ENCODE measurements at places on chromosomes 5 and 9. TPM values are rescaled to one million over a fixed set of nuclear protein-coding genes. Genes with fewer than 3 reads are reported as not detected.

- DNase-seq, result no peak
Observed at GRCh38 chr5:116559673-116560164, 14.9 kb downstream of the SEMA6A start.

DNA sequence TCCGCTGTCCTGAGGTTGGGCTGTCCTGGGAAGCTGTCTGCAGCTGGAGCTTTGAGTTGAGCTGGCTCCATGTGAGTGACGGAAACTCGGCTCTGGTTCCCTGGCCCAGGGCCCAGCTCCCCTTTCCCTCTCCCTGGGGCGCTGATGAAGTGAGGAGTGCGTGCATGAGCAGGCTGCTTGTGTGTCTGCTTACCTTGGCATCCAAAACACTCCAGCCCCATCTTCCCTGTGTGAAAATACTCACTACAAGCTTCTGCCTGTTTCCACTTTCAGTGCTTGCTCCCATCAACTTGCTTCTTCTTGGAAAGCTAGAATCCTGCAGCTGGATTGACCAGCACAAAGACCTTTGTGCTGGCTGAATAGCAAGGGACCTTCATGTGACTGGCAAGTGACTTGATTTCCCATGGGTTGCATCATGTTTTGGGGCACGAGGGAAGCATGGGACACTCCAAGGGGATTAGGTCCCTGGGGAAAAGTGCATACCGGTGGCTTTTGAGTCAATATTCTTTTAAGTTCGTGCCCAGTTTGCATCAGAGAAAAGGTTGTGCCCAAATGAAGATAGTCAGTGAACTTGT lies 198.1 kb downstream of the GADD45G start:
- no peak for DNase-seq

PCDHGB1 gene
- total RNA-seq, result 0.62 TPM

- no peak for DNase-seq
Observed at GRCh38 chr5:68834491-68834981, 259.3 kb upstream of the SLC30A5 start.

DNA sequence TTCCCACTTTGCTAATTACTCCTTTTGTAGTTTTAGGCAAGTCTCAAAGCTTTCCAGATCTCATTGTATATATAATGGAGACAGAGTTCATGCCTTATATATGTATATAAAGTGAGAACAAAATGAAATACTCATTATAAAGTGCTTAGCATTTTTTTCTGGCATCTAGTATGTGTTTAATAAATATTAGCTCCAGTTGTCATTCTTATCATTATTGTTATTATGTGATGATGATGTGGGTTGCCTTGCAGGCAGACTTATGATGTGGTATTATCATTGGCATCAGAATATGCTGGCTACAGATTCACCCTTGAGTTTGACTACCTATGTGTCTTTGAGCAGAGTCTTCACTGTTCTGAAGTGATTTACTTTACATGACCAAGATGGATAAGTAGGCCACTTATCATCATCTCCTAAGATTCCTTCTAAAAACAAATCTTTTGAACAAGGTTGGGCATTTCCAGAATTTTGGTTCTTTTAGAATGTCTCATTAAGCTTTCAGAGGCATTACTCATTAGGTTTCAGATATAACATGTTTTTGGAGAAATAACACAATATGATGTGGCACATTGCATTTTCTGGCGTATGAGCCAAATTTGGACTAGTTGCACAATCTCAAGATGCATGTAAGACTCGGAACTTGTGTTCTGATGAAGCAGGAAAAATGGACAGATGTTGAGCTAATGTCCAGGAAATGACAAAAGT lies 145.6 kb upstream of the TNC start:
- no peak for DNase-seq

RETREG1 gene
- not detected for total RNA-seq

FST gene
- total RNA-seq, result 13.4 TPM

- no peak for DNase-seq
Observed at GRCh38 chr5:125357660-125358059, 611.2 kb upstream of the ZNF608 start.

NEUROG1 gene
- not detected for total RNA-seq

DNA sequence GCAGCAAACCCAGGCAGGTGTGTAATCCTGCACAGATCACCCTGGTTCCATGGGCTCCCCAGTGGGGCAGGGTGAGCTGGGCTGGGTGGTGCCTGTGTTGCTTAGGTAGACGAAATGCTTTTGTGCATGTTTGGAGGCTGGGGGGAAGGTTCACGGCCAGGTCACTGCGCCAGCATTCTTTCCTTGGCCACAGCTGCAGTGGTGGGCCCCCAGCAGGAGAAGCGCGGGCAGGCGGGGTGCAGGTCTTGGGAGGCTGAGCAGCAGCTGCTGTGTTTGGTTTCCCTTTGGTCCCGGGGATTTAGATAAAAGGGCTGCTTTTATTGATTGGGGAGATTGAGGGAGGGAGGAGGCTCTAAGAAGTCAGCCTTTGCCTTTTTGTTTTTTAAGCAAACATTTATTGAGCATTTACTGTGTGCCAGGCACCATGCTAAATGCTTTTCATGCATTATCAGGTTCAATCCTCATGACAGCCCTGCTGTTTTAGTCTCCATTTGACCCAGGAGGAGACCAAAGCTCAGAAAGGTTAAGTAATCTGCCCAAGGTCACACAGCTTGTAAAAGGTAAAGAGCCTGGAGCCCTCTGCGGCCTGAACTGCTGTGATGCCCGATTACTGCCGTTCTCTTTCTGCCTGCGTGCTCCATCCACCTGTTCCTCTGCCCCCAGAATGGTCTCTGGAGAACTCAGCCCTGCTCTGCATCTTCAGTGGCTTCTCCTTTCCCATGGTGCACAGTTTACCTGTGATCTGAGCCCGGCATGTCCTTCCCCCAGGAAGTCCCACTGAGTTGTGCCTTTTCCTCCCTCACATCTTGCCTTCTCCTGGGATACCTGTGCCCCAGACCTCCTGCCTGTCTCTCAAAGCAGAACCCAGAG lies 94.4 kb downstream of the MACROH2A1 start:
- no peak for DNase-seq

- no peak for DNase-seq
Observed at GRCh38 chr5:157518963-157519362, 56.6 kb downstream of the ADAM19 start.

LCP2 gene
- total RNA-seq, result not detected

- DNase-seq, result no peak
Observed at GRCh38 chr5:61578858-61579503, 246.9 kb downstream of the ZSWIM6 start.

GRCh38 chr9:91900055-91900796 lies 49.8 kb downstream of the ROR2 start:
- no peak for DNase-seq

GRCh38 chr9:112810696-112811490 lies 60.3 kb downstream of the SNX30 start:
- DNase-seq, result no peak

- DNase-seq, result no peak
Observed at GRCh38 chr5:133426264-133426663, 186.1 kb downstream of the FSTL4 start.

C9orf43 gene
- 0.66 TPM for total RNA-seq

DNA sequence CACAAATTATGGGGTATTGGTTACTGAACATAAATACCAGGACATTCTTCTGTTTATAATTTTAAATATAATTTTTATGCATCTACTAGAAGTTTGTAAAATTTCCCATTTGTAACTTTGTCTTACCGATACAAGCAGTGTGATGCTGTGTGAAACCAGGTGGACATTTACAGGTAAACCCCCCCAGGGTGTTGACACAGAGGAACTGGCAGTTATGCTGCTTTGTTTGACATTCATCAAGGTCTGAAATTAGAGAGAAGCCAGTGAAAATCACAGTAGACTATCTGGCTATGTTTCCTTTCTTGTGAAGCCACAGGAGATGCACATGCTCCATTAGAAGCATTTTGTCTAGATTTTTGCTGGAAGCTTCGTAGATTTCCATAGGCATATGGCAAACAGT lies 190.9 kb downstream of the SLC12A2 start:
- no peak for DNase-seq

- peak; percentile 62 for DNase-seq
Observed at GRCh38 chr5:74581988-74582365, 58.6 kb downstream of the ENC1 start.

- no peak for DNase-seq
Observed at GRCh38 chr9:94718936-94719335, 7.6 kb upstream of the AOPEP start.

DMGDH gene
- total RNA-seq, result not detected

RLN1 gene
- not detected for total RNA-seq

DNA sequence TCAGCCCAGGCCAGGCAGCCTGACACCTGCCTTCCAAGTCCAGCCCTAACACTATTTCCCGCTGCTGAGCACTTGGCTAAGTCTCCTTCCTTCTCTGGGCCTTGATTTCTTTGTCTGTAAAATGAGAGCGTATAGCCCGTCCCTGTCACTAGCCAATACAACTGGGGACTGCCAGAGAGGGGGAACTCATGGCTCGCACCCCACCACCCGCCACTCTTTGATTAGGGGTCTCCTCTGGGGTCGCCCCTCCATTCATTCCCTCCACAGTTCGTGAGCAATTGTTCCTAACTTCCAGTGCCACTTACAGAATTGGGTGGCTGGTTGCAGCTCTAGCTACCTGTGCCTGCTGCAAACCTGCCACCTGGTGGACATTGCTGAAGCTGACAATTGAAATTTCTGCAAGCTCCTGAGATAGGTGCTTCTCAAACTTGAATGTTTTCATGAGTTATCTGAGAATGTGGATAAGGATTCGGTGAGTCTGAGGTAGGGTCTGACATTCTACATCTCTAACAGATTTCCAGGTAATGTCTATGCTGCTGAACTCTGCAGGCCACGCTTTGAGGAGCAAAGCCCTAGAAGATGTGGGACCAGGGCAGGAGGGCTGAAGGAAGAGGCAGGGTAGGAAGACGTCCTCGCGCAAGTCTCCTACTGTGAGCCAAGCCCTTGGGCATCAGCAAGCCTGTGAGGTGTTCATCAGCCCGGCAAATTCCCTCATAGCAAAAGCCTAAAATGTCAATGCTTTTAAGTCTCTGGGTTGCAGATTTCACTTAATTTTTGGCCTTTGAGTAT lies 13.3 kb upstream of the RECK start:
- peak; percentile 71 for DNase-seq

- DNase-seq, result no peak
Observed at GRCh38 chr5:1936901-1937300, 54.2 kb upstream of the IRX4 start.

PDLIM4 gene
- 65.7 TPM for total RNA-seq

DNA sequence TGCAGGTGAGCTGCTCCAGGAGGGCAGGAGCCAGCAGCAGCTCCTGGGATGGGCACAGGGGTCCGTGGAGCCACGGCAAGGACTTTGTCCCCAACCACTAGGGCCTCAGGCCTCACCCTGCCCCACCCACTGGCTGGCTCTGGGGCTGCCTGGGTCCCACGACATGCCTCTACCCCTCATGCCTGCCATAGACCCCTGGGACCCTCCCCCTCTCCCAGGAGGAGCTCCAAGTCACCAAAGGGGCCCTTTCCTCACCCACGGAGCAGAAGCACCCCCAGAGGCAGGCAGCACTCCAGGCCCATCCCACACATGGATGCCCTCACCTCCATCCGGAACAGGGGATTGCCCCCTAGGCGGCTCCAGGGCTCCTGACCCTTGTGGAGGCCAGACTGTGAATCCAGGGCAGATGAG lies 6.5 kb downstream of the ABCA2 start:
- DNase-seq, result no peak

FABP6 gene
- not detected for total RNA-seq

DNA sequence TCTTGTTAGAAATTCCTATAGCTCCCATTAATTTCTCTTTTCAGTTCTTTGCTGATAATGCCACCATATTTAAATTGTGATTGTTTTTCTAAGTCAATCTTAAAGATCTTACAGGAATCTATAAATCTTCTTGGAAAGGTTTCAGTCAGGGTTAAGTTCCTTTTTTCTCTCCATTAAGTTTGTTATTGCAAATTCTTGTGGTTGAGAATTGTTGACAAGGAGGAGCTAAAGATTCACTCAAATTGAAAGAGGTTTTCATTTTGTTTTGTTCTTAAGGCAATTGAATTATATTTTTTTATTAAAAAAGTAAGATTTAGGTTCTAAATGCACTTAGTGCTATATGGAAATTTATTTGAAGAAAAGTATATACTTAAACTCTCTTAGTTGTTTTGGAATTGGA lies 213.4 kb downstream of the PRR16 start:
- no peak for DNase-seq

- DNase-seq, result no peak
Observed at GRCh38 chr5:65434122-65434521, 47.6 kb downstream of the ADAMTS6 start.

- DNase-seq, result no peak
Observed at GRCh38 chr9:114039484-114039883, 38.6 kb downstream of the AMBP start.

DNA sequence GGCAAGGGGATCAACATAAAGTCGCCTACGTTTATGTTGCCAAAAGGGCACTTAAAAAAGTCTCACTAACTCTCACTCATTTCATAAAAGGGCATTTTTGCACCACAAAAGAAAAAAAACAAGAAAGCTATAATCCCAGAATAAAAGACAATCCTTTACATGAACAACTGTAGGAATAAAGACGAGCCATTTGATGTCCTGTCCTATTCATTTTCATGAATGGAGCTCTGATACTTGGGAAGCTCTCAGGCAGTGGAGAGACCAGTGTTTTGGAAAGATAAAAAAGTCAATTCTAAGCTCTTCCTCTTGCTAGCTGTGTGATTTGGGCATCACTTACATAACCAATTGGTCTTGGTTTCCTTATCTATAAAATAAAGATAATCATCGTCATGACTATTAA lies 95.5 kb upstream of the EQTN start:
- DNase-seq, result no peak

GNA14 gene
- total RNA-seq, result 3.3 TPM

GRCh38 chr5:148255456-148255855 lies 13.1 kb upstream of the SPINK13 start:
- no peak for DNase-seq

GRCh38 chr5:71586052-71586940 lies 844 bp upstream of the MCCC2 start:
- peak; percentile 59 for DNase-seq

- peak; percentile 76 for DNase-seq
Observed at GRCh38 chr9:19999491-20000057, 210.7 kb upstream of the SLC24A2 start.

MARCOL gene
- not detected for total RNA-seq

GRCh38 chr5:36392818-36393217 lies 91.1 kb upstream of the RANBP3L start:
- no peak for DNase-seq

FOXE1 gene
- not detected for total RNA-seq

DNA sequence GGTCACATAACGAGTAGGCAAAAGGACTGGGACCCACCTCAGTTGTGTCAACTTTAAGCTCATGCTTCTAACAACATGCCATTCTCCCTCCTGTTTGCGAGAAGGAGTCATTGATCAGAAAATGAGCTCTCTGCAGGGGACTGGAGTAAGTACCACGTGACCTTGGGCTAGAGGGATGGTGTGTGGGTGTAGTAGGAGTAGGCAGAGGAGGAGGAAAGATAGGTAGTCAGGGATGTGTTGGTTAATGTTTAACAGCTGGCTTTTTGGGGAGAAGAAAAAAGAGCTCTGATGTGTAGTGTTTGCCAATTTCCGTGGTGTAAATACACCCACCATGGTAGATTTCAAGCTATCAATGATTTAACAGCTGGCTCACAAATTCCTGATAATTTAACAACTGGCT lies 160.3 kb upstream of the TBC1D2 start:
- no peak for DNase-seq

GRCh38 chr5:151189151-151189550 lies 31.6 kb upstream of the ANXA6 start:
- no peak for DNase-seq
